Pericardium fibroblast (primary cell): ENCODE measurements at places on chromosomes 3 and 15. TPM values are rescaled to one million over a fixed set of nuclear protein-coding genes. Genes with fewer than 3 reads are reported as not detected.

ATP2B2 gene
- not detected in 2 replicates for total RNA-seq

GTPBP8 gene
- total RNA-seq = 18.6 and 21.4 TPM in 2 replicates

THRB gene
- total RNA-seq = 3.3 and 6.0 TPM in 2 replicates

WDR93 gene
- total RNA-seq = not detected in 2 replicates

PCOLCE2 gene
- 3.5 and 10.9 TPM in 2 replicates for total RNA-seq

SLC15A2 gene
- under 0.01 and 1.2 TPM in 2 replicates for total RNA-seq

SNUPN gene
- total RNA-seq = 27.3 and 40.9 TPM in 2 replicates

IRAK2 gene
- 1.5 and 2.0 TPM in 2 replicates for total RNA-seq

ARL6 gene
- total RNA-seq = 2.0 and 5.1 TPM in 2 replicates

BSN gene
- total RNA-seq = 0.09 and 0.12 TPM in 2 replicates

P2RY12 gene
- total RNA-seq = 0.26 and 1.1 TPM in 2 replicates

LYZL4 gene
- total RNA-seq = not detected in 2 replicates

FEM1B gene
- total RNA-seq = 27.3 and 28.7 TPM in 2 replicates

MEIS2 gene
- total RNA-seq = 55.2 and 72.2 TPM in 2 replicates

CAMKV gene
- not detected in 2 replicates for total RNA-seq

CNTN4 gene
- total RNA-seq = 4.9 TPM in 1 of 2 replicates, not detected in the other

LMAN1L gene
- 0.23 TPM in 1 of 2 replicates, not detected in the other for total RNA-seq

CMTM8 gene
- 1.9 and 3.7 TPM in 2 replicates for total RNA-seq

PLSCR5 gene
- not detected in 2 replicates for total RNA-seq

C3orf33 gene
- total RNA-seq = 2.0 and 5.6 TPM in 2 replicates

AGBL1 gene
- total RNA-seq = not detected in 2 replicates

GABRR3 gene
- total RNA-seq = not detected in 2 replicates
